Activated CD4-positive, alpha-beta T cell treated with anti-CD3 and anti-CD28 coated beads for 36 hours (primary cell): ENCODE measurements at places on chromosomes 1 and 21.

GRCh38 chr1:34918386-34918976 is 11.0 kb downstream of the DLGAP3 start:
- no peak for DNase-seq

DNA sequence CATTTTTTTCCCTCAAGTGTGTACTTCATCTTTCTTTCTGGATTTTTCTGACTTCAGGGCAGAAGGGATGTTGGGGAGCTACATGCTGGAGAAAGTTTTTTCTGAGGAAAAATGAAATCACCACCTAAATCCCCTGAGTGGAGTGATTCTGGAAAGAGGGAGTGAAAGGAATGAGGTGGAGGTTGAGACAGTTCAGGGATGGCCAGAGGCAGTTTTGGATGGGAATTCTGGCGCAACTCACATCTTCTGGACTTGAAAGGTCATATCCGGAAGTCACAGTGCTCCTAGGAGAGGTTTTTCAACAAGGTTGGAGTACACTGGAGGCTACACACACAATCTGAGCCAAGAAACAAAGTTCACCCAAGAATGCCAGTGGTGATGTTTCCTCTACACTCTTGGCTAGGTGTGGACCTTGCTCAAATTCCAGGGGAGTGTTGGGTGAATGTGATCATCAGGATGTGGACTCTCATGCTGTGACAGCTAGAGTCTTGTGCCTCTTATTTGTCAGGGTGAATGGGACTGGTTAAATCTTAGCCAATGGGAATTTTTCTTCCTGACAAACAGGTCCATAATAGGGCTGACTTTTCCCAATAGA is 161.5 kb downstream of the HLX start:
- DNase-seq: no peak

DNA sequence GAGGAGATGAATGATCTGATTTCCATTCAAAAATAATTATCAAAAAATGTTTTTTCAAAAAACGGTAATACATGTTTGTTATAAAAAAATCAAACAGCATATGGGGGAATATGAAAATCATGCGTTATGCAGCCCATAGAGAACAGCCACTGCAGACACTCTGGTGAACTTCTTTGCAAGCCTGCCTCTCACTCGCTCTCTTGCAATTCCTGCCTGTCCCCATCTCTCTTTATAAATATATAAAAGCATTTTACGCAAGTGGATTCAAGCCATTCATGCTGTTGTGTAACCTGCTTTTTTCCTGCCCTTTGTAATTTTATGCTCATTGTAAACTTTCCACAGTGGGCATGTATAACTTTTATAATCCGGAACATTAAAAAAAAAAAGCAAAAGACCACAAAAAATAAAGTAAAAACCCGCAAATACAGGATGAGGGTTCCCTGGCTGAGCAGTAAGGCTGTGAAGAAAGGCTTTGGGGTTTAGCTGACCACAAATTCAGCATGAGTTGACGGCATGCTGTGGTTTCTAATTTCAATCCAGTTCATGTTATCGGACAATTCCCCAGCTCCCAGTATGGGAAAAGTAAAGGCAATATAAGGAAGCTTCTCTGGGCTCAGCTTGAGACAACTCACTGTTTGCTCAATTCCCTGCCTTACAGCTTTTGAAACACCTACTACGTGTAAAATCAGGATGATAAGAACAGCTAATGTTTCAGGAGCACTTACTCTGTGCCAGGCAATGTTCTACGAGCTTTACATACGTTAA is 52.8 kb upstream of the ZBTB40 start:
- no peak for DNase-seq

- DNase-seq: peak; percentile 69
Observed at GRCh38 chr1:165129568-165130164, 226.8 kb downstream of the LMX1A start.
